Fibroblast of skin of scalp (primary cell): ENCODE measurements at places on chromosomes 11 and 22.

DNA sequence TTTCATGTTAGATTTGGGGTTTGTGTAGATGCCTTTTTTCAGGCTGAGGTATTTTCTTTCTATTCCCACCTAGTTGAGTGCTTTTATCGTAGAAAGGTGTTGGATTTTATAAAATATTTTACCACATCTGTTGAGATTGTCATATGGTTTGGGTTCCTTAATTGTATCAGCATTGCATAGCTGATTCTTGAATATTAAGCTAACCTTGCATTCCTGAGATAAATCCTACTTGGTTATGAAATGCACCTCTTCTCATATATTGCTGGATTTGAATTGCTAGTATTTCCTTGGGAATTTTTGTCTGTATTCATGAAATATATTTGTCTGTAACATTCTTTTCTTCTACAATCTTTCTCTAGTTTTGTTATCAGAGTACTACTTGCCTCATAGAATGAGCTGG lies 10.1 kb downstream of the XKR3 start:
- no peak for DNase-seq

- peak; percentile 89 for DNase-seq
Observed at GRCh38 chr11:33736148-33736812, at the start of gene CD59. CD59 (minus strand) TSS chr11:33736423; CDS start chr11:33722445, 13,978 bp downstream.

GRCh38 chr22:45261407-45262088 lies 20.9 kb upstream of the KIAA0930 start:
- DNase-seq: no peak

DNA sequence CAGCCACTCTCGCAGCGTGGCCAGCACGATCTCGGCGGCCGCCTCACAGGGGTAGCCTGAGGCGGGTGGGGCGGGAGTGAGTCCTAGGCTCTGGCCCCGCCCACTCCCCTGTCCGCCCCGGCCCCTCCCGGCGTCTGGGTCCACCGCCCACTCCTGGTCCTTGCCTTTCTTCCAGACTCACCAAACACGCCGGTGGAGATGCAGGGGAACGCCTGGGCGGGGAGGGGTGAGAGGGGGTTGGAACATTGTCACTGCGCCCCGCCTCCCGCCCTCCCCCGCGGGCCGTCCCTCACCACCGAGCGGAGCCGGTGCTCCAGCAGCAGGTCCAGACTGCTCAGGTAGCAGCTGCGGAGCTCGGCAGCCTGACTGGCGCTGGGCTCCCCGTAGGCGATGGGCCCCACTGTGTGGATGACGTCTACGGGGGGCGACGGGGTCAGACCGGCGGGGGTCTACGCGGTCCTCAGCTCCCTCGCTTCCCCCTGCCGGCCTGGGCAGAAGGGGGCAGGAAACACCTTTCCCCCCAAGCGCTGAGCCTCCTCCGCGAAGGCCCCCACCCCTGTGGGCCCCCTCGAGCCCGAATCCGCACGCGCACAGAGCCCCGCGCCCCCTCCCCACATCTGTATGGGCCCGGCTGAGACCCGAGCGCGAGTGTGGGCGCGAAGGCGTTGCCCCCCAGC lies 13.2 kb downstream of the OTUB1 start:
- DNase-seq: peak; percentile 37
